ENCODE measurements at places on chromosomes 11 and 22.
A peak's percentile ranks its signal among the peaks of the same experiment; 100 is the strongest.

- peaks cover 4% of the 10 kb centered on the region for H3K4me1 ChIP-seq
- DNase-seq = peak; percentile 55
- no peak overlapping the region for H3K27ac ChIP-seq
- H3K36me3 ChIP-seq = no peaks in the 10 kb centered on the region
These were observed 34.2 kb downstream of the DNHD1 start for GRCh38 chr11:6531267-6531752.

DNA sequence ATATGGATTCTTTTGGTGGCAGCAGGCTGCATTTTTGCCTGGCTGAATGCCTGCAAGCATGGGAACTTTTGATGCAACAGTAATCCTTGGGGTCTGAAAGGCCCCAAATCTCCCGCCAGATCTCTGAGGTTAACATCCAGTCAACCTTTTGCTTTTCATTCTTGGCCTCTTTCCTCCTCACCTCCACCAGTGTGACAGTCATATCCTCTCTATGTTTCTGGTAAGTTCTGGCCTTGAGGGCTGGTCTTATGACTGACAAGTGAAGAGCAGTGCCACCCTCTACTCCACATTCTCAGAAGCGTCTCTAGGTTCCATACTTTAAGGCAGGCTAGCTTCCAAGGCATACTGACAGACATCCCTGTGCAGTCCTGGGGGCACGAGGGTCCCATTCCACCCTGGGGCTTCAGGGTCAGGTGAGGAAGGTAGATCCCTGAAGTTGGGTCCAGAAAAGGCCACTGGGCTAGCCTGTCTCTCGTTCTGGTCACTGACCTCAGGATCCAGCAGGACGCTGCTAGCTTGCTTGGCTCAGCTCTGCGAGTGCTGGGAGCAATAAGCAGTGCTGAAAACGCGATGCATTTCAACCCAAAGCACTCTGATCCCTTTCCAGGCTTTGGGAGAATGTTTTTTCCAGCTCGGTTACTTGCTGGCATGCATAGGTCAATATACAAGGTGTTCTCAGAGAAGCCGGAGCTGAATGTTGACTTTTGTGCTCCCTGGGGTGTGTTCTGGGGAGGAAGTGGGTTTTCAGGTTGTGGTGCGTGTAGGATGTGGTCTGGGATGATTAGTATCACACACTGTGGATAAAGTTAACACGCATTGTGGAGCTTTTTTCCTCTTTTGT is 75.2 kb downstream of the PTPRJ start:
- no peak overlapping the region for H3K4me3 ChIP-seq
- DNase-seq = no peak
- H3K27ac ChIP-seq = peak overlapping the region; percentile 42
- no peaks in the 10 kb centered on the region for H3K27me3 ChIP-seq

GRCh38 chr11:119380160-119380826 is 1.2 kb downstream of the USP2 start:
- H3K27ac ChIP-seq = no peak overlapping the region
- H3K27me3 ChIP-seq = no peaks in the 10 kb centered on the region

GRCh38 chr22:49489821-49490220 is 337.9 kb downstream of the BRD1 start:
- H3K4me3 ChIP-seq = no peak overlapping the region
- no peaks in the 10 kb centered on the region for H3K36me3 ChIP-seq
- H3K4me1 ChIP-seq = peaks cover 16% of the 10 kb centered on the region
- H3K27ac ChIP-seq = no peak overlapping the region
- H3K27me3 ChIP-seq = no peaks in the 10 kb centered on the region

DNA sequence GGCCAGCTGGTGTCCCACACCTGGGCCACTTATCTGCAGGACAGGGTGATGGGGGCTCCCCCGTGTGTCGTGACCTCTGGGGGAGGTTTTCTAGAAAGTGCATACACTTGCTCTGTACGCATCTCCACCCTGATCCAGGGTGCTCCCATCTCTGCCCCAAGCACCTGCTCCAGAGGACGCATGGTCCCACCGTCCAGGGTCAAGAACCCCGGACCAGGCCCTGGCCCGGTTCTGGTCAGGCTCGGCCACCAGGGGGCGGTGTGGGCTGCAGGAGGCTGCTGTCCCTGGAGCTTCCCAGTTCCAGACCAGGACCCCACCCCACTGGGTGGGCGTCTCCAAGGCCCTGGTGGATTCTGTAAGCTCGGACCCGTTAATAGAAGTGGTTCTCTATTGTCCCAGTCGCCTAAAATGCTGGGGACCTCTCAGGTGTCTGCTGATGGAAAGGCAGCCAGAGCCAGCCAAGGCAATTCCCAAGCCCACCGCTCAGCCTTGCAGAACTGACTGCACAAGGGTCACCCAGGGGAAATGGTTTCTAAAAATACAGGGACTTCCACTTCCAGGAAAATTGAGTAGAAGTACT is 34.7 kb upstream of the SEPTIN5 start:
- DNase-seq = no peak
- no peak overlapping the region for H3K4me3 ChIP-seq
- H3K27ac ChIP-seq = no peak overlapping the region
- no peaks in the 10 kb centered on the region for H3K36me3 ChIP-seq
- H3K27me3 ChIP-seq = no peaks in the 10 kb centered on the region

DNA sequence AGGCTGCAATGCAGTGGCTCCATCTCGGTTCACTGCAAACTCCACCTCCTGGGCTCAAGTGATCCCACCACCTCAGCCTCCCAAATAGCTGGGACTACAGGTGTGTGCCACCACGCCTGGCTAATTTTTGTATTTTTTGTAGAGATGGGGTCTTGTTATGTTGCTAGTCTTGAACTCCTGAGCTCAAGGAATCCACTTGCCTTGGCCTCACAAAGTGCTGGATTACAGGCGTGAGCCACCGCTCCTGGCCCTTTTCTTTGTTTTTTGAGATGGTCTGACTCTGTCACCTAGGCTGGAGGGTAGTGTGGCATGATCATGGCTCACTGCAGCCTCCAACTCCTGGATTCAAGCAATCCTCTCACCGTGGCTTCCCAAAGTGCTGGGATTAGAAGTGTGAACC is 21.0 kb downstream of the ARFGAP3 start:
- H3K27ac ChIP-seq = no peak overlapping the region
- H3K4me3 ChIP-seq = no peak overlapping the region
- no peaks in the 10 kb centered on the region for H3K27me3 ChIP-seq
- H3K36me3 ChIP-seq = peaks cover 2% of the 10 kb centered on the region
- no peak for DNase-seq
- H3K4me1 ChIP-seq = no peaks in the 10 kb centered on the region

DNA sequence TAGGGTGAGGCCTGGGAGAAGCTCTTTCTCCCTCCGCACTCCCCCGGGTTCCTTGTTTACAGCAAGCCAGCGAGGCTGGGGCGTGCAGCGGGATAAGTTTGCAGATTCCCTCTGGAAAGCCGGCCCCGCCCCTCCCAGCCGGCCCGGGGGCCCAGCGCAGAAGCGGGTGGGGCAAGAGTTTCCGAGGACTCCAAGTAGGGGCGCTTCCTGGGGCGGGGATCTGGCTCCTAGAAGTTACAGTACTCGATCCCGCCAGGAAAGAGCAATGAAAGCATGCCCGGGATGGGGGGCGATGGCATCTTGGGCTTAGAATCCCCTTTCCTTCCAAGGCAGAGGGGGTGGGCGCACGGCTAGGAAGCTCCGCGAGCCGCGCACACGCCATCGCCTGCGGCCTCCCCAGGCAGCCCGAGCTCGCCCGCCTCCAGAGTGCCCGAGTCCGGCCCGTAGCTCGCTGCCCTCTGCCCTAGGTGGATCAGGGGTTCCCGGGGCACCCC is 385 bp downstream of the TST start:
- H3K4me1 ChIP-seq = peaks cover 16% of the 10 kb centered on the region
- H3K4me3 ChIP-seq = peak overlapping the region; percentile 70
- peak overlapping the region; percentile 78 for H3K27ac ChIP-seq

- H3K27me3 ChIP-seq = no peaks in the 10 kb centered on the region
- H3K27ac ChIP-seq = no peak overlapping the region
- no peak for DNase-seq
- H3K36me3 ChIP-seq = no peaks in the 10 kb centered on the region
- no peak overlapping the region for H3K4me3 ChIP-seq
These were observed 43.4 kb upstream of the TMPRSS4 start for GRCh38 chr11:118033443-118033842.

- H3K27ac ChIP-seq = no peak overlapping the region
- DNase-seq = no peak
- H3K4me1 ChIP-seq = peaks cover 10% of the 10 kb centered on the region
- no peaks in the 10 kb centered on the region for H3K27me3 ChIP-seq
- no peak overlapping the region for H3K4me3 ChIP-seq
These were observed 2.9 kb upstream of the FZD4 start for GRCh38 chr11:86957976-86958646.

Data from Caco-2 (cell line).